ENCODE measurements at places on chromosomes 1 and 21. TPM values are rescaled to one million over a fixed set of nuclear protein-coding genes. Genes with fewer than 3 reads are reported as not detected.

The OR14K1 gene
- not detected for total RNA-seq

GRCh38 chr1:28380394-28380793 is 10.9 kb downstream of the PHACTR4 start:
- no peak overlapping the region for H3K4me3 ChIP-seq
- H3K4me1 ChIP-seq: peaks cover 3% of the 10 kb centered on the region
- H3K27me3 ChIP-seq: no peaks in the 10 kb centered on the region
- no peak for DNase-seq

The NDUFV3 gene
- total RNA-seq: 34.1 TPM

GRCh38 chr1:49098866-49099265 is 322.2 kb upstream of the BEND5 start:
- DNase-seq: no peak
- no peak overlapping the region for H3K27ac ChIP-seq
- H3K4me1 ChIP-seq: no peaks in the 10 kb centered on the region
- H3K4me3 ChIP-seq: no peak overlapping the region
- peaks cover 1% of the 10 kb centered on the region for H3K36me3 ChIP-seq

DNA sequence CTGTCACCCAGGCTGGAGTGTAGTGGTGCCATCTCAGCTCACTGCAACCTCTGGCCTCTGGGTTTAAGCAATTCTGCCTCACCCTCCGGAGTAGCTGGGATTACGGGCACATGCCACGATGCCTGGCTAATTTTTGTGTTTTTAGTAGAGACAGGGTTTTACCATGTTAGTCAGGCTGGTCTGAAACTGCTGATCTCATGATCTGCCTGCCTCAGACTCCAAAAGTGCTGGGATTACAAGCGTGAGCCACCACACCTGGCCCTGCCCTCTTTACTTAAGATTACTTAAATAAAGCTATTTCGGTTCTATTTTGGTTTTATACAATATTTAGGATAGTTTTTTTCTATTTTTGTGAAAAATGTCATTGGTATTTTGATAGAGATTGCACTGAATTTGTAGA is 15.3 kb upstream of the KCTD3 start:
- H3K27ac ChIP-seq: no peak overlapping the region
- no peaks in the 10 kb centered on the region for H3K4me1 ChIP-seq
- DNase-seq: no peak

GRCh38 chr1:244887281-244887680 is 22.9 kb upstream of the HNRNPU start:
- H3K4me3 ChIP-seq: no peak overlapping the region
- no peaks in the 10 kb centered on the region for H3K27me3 ChIP-seq
- H3K4me1 ChIP-seq: no peaks in the 10 kb centered on the region
- H3K36me3 ChIP-seq: no peaks in the 10 kb centered on the region

GRCh38 chr1:38088366-38088765 is 41.8 kb upstream of the POU3F1 start:
- no peaks in the 10 kb centered on the region for H3K36me3 ChIP-seq
- peaks cover 34% of the 10 kb centered on the region for H3K27me3 ChIP-seq
- H3K4me1 ChIP-seq: no peaks in the 10 kb centered on the region
- DNase-seq: no peak
- H3K4me3 ChIP-seq: no peak overlapping the region

All from progenitor cell of endocrine pancreas (in vitro differentiated cells).